ENCODE measurements at places on chromosomes 1 and 21.

- no peak for ATAC-seq
Measured at GRCh38 chr1:12464598-12465056, 153.4 kb downstream of the DHRS3 start.

GRCh38 chr1:164516591-164516990 is 42.4 kb upstream of the PBX1 start:
- no peak for ATAC-seq

DNA sequence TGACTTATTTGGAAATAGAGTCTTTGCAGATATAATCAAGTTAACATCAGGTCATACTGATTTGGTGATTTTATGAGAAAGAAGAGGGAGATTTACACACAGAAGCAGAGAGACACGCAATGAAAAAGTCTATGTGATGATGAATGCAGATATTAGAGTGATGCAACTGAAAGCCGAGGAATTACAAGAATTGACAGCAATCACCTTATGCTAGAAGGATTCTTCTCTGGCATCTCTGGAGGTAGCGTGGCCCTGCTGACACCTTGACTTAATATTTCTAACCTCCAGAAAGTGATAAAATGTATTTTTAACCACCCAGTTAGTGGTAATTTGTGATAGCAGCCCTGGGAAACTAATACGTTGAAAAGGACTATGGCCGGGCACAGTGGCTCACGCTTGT is 14.2 kb upstream of the CFH start:
- no peak for ATAC-seq

DNA sequence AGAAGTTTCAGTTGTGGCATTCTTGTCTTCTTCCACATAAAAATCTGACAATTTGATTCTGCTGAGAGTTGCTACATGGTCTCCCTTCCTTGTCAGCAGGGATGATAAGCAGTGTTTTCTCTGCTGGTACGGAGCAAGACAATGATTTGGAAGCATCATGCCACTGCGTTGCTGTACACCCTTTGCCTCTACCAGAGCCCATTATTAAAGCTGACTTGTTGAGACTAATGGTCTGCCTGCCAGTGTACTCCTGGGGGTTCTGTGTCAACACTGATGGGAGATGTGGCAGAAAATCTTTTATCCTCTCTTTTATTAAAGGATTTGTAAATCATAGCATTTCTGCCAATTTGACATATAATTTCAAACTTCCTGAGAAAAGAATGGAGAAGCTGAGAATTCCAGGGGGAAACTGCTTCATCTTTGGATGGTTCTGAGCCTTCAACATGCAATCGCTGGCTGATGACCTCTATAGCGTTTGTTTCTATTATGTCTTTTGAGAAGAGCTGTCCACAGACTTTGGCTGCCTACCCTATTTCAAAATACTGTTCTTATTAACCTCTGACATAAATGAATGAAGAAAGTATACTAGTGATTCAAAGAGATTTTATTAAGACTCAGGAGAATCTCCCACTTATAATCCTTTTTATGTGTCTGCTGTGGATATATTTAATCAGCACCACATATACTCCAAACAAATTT is 47.9 kb upstream of the DYNLT5 start:
- no peak for ATAC-seq

DNA sequence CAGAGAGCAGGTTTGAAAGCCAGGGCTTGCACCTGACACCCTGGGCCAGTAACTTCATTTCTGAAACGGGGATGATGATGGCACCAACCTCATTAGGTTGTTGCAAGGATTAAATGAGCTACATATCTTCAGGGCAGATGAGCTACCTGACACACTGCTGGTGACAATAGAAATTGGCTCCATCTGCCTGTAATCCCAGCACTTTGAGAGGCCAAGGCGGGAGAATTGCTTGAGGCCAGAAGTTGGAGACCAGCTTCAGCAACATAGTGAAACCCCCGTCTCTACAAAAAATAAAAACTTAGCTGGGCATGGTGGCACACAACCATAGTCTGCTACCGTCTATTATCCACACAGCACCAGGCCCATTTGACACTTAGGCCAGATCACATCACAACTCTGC is 6.3 kb upstream of the TTC39A start:
- no peak for ATAC-seq

DNA sequence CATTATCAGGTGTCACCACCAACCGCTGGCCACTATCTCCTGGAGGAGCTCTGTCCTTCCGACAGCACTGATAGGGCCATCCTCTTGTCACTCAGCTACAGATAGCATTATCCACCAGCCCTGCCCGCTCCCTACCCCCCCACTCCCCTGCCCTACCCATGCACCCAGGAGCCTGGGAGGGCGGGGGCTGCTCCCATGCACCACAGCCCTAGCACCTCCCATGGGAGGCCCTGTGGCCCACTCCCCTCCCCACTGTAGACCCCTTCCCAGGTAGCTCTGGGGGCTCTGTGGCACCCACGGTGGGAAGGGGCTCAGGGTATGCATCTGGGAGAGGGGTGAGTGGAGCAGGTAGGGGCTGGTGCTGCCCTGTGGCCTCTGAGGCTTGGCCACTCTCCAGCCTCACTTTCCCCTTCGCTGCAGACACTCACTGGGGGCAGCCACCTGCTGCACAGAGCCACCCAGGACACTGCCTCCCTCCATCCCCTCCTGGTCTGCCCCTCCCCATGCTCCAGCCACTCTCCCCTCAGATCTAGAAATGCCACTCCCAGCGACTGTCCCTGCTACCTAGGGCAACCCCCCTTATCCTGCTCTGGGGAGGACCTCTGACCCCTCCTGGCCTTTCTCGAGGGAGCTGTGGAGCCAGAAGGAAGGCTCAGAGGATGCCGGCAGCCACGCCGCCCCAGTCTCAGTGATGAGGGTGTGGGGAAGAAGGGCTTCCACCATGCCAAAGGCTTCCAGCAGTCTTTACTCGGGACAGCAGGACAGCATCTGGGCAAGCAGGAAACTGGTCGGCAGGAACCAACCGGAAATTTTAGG is 58.5 kb downstream of the WNT9A start:
- no peak for ATAC-seq

GRCh38 chr1:14610761-14611160 is 12.3 kb downstream of the KAZN start:
- no peak for ATAC-seq

DNA sequence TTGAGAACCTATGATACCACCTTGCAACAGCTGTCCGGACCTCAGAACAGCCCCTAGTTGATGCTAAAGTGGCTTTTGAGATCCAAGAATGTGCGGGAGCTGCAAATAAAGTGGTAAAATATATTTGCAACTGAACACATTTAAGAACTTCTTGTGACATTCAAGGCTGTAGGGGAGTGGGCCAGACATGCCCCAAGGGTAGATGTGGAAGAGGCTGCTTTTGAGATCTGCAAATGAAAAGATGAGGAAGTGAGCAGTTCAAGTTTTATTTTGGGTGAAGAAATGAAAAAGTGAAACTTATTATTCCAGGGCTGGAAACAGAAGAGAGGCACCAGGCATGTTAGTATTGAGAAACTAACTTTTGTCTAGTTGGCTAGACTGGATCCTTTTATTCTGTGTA is 359.5 kb upstream of the PLXNA2 start:
- no peak for ATAC-seq

- ATAC-seq = no peak
Measured at GRCh38 chr1:24513706-24514105, 11.1 kb downstream of the RCAN3 start.

DNA sequence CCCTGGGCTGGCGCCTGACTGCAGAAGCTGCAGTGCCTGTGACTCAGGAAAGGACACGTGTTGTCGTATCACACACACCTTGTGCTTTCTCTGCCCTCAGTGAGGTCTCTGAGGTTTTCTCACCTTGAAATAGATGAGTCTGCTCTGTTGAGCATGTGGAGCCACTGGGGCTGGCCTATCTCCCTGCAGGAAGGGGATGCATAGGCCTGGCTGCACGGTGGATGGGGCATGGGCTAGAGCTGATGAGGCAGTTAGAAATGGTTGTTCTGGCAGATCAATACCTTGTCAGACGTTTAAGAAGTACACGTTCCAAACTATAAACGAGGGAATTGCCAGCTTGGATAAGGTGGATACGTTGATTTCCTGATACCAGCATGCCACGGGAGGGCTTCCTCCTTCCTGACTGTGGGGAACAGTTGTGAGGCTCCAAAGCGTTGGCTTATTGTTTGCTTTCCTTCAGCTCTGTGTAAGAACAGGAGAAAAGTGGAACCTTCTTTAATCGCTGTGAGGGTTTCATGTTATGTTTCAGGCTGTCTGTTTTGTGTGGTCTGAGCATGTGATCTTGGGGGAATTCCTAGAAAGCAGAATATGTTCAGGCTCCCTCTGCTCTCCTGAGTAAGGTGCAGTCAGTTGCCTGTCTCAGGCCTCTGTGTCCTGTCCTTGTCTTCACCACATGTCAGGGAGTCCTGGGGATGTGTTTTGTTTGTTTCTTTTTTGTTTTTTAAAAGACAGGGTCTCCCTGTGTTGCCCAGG is 44.8 kb downstream of the PCNT start:
- peak; percentile 93 for ATAC-seq

DNA sequence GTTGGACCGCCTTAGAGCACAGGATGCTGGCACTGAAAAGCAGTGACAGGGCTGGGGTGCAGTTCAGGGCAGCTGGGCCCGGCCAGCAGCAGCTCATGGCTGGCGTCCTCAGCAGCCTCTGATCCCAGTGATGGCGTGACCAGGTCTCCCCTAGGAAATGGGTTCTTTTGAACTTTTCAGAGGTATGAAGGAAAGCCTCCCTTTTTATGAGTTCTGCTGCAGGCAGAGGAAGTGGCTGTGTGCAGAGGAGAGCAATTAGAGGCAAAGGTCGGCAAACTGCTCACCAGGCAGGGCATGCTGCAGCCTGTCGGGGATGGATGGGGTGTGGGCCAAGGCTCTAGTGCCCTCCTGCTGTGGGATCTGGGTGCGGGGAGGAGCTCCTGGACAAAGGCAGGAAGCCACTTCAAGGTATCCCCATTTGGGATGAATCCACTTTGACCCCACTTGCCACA is 45.6 kb upstream of the RAB4A start:
- no peak for ATAC-seq

GRCh38 chr1:158998781-158999161 is 10.9 kb upstream of the IFI16 start:
- no peak for ATAC-seq

- no peak for ATAC-seq
Measured at GRCh38 chr1:3097861-3098260, 28.9 kb downstream of the PRDM16 start.

- ATAC-seq = no peak
Measured at GRCh38 chr21:32096411-32096810, 182.4 kb downstream of the MIS18A start.

GRCh38 chr1:935751-936231 is 12.1 kb downstream of the SAMD11 start:
- no peak for ATAC-seq

GRCh38 chr1:48676376-48676775 is 100.3 kb downstream of the BEND5 start:
- ATAC-seq = no peak

DNA sequence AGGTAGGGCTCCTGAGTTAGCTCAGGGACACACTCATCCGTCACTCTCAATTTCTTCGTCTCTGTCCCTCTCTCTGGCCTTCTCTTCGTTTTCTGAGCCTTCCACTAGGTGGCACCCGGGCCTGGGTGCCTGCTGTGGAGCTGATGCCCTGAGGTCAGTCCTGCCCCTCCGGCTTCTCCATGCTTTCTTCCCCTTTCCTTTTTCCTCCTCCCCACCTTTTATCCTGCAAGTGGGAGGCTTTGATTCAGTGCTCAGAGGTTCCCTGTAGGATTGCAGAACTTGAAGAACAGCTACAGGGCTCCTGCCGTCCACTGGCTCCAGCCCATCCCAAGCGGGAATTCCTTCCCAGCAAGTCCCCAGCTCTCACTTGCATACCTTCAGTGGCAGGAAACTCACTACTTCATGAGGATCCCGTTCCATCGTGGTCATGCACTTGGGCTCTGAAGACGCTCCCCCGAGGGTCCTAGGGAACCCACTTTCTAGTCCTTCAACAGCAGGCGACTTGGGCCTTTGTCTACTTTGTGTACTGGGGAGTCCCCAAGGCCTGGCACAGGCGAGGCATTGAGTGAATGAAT is 45.6 kb downstream of the SRRM1 start:
- ATAC-seq = peak; percentile 85
